ENCODE measurements at places on chromosomes 16 and 17.

DNA sequence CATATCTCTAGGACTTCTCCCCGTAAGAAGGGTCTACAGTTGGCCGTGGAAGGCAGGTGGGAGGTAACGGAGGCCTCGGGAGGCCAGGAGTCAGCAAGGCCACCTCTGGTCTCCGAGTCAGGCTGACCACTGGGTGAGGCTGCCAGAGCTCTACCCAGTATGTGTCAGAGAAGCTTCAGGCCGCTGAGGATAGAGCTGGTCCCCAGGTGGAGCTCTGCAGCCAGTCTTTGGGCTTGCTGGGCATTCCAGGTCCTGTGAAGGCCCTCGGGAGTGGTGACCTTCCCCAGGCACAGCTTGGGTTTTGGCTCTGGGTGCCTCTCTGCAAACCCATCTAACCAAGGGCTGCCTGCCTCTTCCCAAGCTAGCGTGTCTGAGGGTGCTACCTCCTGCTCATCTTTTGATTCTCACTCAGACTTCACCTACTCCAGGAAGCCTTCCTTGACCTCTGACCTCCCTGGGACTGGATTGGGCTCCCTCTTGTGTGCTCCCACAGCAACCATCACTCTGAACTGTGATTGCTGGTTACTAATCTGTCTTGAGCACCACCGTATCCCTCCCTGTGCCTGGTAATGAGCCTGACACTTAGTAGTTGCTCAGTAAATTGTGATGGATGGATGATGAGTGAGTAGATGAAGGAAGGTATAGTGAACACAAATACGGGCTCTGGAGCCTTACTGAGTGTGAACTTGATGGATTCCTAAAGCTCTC lies 22.3 kb downstream of the RHBDL3 start:
- no peak for DNase-seq

DNA sequence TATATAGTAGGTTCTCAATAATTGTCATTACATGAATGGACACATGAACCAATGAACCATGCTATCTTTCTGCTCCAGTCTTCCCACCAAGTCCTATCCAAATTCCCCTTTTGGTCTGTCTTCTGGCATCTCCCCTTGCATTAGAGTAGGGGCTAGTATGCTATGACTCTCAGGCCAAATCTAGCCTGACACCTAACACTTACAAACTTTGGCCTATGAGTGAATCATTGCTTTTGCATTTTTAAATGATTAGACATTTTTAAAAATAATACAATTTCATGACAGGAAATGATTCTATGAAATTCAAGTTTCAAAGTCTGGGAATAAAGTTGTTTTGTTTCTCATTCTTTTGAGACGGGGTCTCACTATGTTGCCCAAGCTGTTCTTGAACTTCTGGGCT lies 102.5 kb upstream of the MAF start:
- no peak for DNase-seq

GRCh38 chr17:57308543-57309186 lies 52.3 kb downstream of the MSI2 start:
- no peak for DNase-seq

DNA sequence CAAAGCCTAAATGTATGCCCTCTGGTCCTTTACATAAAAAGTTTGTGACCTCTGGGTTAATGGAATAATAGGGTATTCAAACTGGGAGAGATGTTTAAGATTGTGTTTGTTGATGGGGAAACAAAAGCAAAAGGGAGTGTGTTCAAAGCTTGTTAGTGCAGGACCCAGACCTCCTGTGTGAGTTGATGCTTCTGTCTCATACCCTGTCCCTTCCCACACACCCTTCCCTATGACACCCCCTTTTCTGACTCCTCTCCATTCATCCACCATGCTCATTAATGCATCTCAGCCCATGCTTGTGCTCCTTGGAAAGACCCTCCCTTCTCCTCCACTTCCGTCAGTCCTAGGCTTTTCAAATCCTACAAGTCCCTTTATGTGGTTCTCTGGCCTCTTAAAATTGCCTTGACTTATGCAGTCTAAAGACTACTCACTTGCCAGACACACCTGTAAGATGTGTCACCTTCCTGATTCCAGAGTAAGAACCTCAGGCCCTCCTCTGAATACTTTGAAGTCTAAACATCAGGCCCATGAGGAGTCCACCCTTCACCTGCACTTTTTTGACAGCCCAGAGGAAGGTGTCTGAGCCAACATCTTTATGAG lies 128.0 kb upstream of the CACNG5 start:
- DNase-seq = no peak

DNA sequence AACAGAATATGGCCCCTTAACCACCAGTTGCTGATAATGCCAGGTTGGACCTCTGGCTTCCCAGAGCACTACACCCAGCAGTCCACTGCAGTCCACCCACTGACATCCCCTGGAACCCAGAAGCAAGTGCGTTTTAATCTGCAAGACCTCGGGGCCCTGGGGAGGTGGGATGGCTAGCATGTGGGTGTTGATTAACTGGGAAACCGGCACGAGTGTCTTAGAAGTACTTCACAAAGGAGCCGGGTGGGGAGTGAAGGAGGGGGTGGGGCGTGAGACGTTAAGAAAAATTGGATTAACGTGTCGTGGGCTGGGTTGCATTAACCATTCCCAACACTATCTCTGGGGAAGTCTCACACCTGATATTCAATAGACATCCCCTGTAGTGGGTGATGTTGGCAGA lies 6.1 kb upstream of the HIC1 start:
- DNase-seq = no peak

DNA sequence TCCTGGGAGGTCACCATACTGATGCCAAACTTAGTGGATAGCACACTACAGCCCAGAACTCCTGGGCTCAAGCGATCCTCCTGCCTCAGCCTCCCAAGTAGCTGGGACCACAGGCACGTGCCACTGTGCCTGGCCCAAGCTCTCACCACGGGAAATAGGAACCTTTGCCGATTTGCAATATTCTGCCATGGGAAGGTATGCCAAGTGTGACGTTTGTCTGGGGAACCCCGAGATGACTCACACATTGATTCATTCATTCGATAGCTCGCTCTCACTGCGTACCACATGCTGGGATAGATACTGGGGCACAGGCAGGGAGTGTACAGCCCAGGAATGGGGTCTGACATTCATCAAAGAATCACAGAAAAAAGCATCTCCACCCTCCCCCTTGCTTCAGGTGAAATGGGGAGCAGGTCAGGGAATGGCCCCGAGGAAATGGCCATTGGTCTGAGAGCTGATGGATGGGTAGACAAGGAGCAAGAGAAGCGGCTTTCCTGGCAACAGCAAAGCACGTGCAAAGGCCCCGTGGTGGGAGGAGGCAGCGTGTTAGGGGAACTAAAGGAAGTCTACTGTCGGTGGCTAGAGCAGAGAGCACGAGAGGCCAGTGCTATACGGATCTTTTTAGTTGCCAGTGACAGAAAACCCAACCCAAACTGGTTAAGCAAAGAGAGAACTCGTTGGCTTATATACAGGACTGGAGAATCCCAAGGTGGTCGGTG lies 44.1 kb downstream of the DNAH17 start:
- no peak for DNase-seq

- no peak for DNase-seq
These were observed 74.5 kb downstream of the ERCC4 start for GRCh38 chr16:13994239-13995106.

DNA sequence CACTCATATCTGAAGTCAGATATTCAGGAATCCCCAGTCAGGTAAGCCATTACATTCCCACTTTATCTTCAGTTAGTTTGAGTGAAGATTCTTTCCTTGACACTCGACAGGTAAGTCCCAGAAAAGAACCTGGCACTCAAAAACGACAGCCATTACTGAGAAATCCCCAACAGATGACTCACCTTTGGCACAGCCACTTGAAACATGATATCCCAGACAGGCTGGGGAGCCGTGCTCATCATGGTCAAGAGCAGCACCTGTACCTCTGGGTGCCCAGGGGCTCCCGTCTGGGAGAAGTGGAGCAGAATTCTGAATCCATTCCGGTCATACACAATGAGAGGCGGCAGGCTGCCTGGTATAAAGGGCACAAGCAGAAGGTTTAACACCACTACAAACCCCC lies 16.8 kb upstream of the COG7 start:
- no peak for DNase-seq

- DNase-seq = no peak
These were observed 6.5 kb downstream of the SPNS2 start for GRCh38 chr17:4505187-4505586.

GRCh38 chr16:30740364-30741251 lies 7.6 kb upstream of the PHKG2 start:
- DNase-seq = no peak

GRCh38 chr17:57363998-57364643 lies 107.8 kb downstream of the MSI2 start:
- DNase-seq = no peak
